ENCODE measurements at places on chromosomes 6 and 20.

GRCh38 chr6:116267836-116268588 lies 11.7 kb downstream of the TSPYL1 start:
- DNase-seq = no peak

DNA sequence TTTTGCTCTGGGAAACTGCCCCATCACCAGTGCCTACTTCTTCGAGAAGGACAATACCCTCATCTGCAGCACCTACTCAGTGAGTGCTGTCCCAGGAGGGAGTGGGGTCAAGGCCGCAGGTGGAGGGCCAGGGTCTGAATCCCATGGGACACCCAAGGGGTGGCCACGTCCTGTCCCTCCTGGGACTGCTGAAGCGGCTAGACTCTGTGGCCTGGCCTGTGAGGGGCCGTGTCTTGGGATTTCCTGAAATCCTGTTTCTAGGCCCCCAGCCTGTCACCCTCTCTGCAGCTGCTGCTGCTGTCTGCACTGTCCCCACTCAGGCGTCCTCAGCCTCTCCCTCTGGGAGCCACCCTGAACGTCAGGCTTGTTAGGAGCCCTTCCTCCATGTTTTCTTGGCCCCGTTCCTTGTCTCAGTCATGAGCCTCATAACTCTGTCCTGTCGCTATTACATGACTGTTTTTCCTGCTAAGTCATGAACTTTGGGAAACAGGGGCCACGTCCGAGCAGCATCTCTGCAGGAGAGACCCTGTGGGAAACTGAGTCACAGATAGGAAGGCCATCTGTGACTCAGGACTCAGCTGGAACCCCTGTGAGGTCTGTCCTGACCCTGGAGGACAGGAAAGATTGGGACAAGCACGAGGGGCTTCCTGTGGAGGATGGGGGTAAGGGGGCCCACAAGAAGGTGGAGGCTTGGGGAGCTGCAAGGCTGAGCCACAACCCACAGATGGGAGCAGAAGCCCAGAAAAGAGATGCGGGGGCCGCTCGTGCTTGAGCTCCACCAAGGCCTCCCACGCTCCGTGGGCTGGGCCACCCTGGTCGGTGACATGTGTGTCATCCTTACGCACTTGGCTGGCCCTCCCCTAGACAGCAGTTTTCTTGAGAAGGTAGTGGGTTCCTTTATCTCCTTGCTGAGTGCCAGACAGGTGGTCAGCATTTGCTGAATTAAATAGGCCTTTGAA lies 49.9 kb downstream of the EFCAB8 start:
- no peak for DNase-seq

DNA sequence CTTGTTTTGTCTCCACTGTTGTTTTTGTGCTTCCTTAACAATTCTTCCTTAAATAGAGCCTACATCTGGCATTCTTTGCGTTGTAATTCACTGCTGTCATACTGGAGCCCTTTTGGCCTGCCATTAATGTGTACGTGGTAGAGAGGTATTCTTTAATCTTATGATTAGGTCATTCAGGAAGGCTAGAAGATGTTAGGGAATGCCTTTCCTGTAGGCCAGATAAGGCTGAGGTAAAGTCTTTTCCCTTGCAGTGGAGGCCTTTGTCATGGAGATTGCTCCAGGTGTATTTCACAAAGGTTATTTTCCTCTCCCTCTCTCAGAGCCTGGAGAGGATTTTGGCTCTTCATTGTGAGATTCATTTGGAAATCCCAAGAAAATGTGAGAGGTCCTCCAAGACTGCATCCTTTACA lies 146.9 kb downstream of the FUT9 start:
- no peak for DNase-seq

GRCh38 chr6:129353067-129353466 lies 356.9 kb downstream of the ARHGAP18 start:
- peak; percentile 61 for DNase-seq

GRCh38 chr6:894274-894673 lies 201.3 kb upstream of the EXOC2 start:
- DNase-seq = no peak

- DNase-seq = no peak
These were observed 253.2 kb downstream of the BMP7 start for GRCh38 chr20:57013217-57013616.

- no peak for DNase-seq
These were observed 56.1 kb downstream of the FILIP1 start for GRCh38 chr6:75437421-75437891.

GRCh38 chr6:107977283-107977682 lies 19.3 kb upstream of the SEC63 start:
- DNase-seq = no peak
